ENCODE measurements at places on chromosomes 2 and 18. TPM values are rescaled to one million over a fixed set of nuclear protein-coding genes. Genes with fewer than 3 reads are reported as not detected.

Gene CAMKMT
- 12.4 TPM for polyA plus RNA-seq

Gene DNAH6
- polyA plus RNA-seq, result 0.07 TPM

Gene TFCP2L1
- 0.14 TPM for polyA plus RNA-seq

Gene HOXD4
- polyA plus RNA-seq, result not detected

- no peaks in the 10 kb centered on the region for H3K36me3 ChIP-seq
- H3K27me3 ChIP-seq, result peaks cover 2% of the 10 kb centered on the region
- no peak for DNase-seq
- peaks cover 11% of the 10 kb centered on the region for H3K4me1 ChIP-seq
Measured at GRCh38 chr2:177172034-177172880, 40.3 kb upstream of the HNRNPA3 start.

- H3K27me3 ChIP-seq, result no peaks in the 10 kb centered on the region
- H3K36me3 ChIP-seq, result no peaks in the 10 kb centered on the region
- no peak overlapping the region for H3K4me3 ChIP-seq
- DNase-seq, result no peak
Measured at GRCh38 chr2:183495589-183496267, 371.5 kb downstream of the NUP35 start.

DNA sequence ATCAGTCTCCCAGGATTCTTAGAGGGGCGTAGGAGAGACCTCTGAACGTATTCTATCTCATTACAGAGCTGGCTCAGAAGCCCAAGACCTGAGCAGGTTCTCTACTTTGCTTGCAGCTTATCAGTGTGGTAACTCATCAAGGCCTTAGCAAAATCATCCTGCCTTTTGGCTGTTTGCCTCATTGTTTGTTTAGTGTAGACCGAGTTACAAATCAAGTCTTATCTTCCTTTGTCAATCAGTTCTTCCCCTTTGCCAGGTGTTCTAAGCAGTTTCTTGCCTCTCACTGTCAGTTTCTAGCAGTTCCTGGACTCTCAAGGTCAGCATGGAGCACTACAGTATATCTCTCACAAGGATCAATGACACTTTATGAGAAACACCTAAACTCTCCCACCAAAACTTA, 30.9 kb upstream of the NAB1 start:
- no peak for DNase-seq
- H3K27me3 ChIP-seq, result no peaks in the 10 kb centered on the region
- H3K27ac ChIP-seq, result no peak overlapping the region
- H3K4me1 ChIP-seq, result peaks cover 3% of the 10 kb centered on the region
- no peaks in the 10 kb centered on the region for H3K36me3 ChIP-seq
- H3K4me3 ChIP-seq, result no peak overlapping the region

- no peaks in the 10 kb centered on the region for H3K4me1 ChIP-seq
- peaks cover 12% of the 10 kb centered on the region for H3K27me3 ChIP-seq
- H3K27ac ChIP-seq, result no peak overlapping the region
Measured at GRCh38 chr2:11953258-11953657, 206.8 kb downstream of the LPIN1 start.

GRCh38 chr18:31634331-31634713, 42.6 kb downstream of the TTR start:
- H3K4me3 ChIP-seq, result peak overlapping the region; percentile 86
- DNase-seq, result peak; percentile 65
- H3K27ac ChIP-seq, result peak overlapping the region; percentile 94
- peaks cover 7% of the 10 kb centered on the region for H3K36me3 ChIP-seq
- H3K27me3 ChIP-seq, result no peaks in the 10 kb centered on the region
